NCI-H187 (cell line): ENCODE measurements at places on chromosomes 7 and 10.

DNA sequence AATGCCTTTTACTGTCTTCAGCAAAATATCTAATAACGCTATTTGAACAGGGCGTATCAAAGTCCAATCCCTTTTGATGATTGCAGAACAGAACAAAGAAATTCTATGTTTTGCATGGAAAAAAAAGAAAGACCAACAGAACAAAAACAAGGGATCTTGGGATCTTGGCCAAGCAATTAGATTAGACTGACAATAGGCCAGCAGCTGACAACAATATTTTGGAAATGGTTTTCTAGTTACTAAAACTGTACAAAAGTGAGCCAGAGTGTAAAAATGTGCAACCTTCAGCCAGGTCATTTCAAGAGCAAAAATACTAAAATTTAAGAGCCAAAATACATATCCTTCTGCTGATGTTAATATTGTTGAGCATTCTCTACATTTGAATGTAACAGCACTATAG lies 716.5 kb upstream of the KCND2 start:
- no peak for DNase-seq

GRCh38 chr7:126378642-126379041 lies 874.1 kb downstream of the GRM8 start:
- no peak for DNase-seq

- DNase-seq = no peak
These were observed 48.5 kb downstream of the AMZ1 start for GRCh38 chr7:2736411-2736914.

DNA sequence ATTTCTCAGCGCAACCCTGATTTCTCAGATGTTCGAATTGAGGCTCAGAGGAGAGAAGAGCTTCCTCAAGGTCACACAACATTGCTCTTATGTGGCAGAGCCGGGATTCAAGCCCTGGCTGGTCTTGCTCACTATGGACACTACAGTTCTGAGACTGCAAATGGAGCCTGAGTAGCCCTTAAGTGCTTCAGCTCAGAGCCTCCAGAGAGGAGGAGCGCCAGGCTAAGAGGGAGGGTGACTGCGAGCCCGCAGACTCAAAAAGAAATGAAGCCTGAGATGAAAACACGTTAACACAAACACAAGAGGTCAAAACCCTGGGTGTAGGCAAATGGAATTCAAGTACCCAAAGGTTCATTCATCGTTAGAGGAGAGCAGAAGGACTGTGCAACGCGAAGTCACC lies 13.9 kb downstream of the ARHGAP22 start:
- DNase-seq = peak; percentile 8

- DNase-seq = no peak
These were observed 558.9 kb downstream of the REEP3 start for GRCh38 chr10:64080071-64080470.

- DNase-seq = no peak
These were observed 198.0 kb upstream of the MKI67 start for GRCh38 chr10:128324058-128324827.

- DNase-seq = no peak
These were observed 1.1 kb downstream of the RADIL start for GRCh38 chr7:4882169-4883032.

DNA sequence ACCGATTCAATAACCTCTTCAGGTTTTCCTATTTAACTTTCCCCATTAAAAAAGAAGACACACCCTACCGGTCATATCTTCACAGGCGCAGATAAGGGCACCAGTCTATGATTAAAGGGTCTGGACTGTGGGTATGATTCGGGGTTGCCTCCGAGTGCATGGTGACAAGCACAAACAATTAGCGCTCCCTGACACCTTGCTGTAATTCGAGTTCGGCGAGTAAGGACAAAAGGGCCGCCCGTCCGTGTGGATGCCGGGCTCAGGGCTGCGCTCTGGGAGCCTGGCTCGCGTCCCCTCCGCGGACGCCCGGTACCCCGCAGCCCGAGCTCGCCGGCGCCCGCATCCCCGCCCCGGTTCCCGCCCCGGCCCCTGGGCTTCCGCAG lies 111.9 kb upstream of the RHEB start:
- no peak for DNase-seq

DNA sequence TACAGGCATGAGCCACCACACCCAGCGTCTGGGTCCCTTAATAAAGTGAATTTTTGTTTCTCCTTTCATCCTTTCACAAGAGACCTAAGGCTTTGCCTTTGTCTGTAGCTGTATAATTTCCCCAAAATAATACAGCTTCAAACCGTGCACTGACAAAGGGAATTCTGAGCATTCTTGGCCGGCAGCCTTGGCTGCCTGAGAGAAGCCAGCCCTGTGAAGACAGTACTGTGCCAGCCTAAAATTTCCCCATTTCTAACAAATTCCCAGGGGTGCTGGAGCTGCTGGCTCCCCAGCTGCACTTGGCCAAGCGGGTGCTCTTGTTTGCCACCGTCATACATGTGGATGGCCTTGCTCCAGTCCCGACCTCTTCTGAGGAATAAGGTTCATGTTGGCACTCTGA lies 106.2 kb downstream of the ZMYND11 start:
- DNase-seq = no peak

- DNase-seq = no peak
These were observed 177.3 kb downstream of the KMT2E start for GRCh38 chr7:105191331-105191730.

DNA sequence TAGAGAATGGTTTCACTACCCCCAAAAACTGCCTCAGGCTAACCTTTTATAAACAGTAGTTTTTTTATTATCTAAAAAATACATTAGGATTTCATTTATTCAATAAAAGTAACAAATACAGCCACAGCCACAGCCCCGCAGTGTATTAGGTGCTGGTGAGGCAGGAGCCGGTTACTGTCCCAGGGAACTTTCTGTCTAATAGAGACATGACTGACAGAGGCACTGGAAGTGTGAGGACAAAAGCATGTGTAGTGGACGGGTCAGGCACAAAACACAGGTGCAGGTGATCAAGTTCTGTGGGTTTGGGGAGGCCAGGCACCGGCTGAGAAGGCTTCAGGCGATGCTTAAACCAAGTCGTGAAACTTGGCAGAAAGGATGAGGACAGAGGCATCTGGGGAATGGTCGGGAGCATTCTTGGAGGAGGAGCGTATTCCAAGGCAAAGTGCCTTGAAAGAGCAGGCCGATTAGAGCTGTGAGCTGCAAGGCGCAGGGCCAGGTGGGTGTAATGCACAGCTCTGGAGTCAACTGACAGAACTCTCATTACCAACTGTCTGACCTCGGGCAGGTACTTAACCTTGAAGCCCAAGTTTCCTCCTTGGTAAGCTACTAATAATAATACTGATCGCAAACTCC lies 138.2 kb downstream of the USP6NL start:
- DNase-seq = no peak

DNA sequence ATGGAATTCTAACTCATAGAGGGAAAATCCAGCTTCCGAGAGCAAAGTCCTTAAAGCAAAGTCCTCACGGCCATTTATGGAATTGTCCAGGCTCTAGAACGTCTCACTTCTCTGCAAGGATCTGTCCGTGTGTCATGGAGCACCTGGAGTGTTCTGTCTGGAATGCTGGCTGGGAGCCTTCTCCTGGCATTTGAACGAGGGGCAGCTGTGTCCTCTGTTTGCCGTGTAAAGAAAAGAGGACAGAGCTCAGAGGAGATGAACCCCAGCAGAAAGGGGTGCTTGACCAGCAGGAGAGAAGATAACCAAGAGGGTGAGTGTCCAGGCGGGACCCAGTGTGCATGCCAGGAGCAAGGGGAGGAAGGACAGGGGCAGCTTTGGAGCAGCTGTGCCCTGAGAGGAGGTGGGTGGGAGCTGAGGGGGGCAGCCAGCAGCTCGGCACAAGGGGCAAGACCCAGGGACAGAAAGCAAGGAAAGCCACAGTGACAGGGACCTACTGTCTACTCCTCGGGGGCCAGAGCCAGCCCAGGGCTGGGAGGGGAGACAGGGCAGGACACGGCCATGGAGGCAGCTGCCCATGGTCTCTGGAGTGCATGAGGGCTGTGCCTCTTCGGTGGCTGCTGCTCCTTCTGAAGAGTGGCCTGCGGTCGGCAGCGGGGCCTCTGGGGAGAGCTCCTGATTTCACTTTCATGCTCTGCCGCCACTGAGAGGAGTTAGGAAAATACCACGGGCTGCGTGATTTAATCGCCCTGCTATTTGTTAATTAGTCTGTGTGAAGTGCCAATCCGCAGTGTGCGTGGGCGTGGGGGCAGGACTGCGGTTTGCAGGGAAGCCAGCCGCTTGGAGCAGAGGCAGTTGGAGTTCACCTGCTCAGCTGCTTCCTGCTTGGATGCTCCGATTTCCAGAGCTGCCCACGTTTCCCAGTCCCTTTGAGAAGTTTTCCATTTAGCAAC lies 149.3 kb upstream of the SHH start:
- DNase-seq = peak; percentile 85

DNA sequence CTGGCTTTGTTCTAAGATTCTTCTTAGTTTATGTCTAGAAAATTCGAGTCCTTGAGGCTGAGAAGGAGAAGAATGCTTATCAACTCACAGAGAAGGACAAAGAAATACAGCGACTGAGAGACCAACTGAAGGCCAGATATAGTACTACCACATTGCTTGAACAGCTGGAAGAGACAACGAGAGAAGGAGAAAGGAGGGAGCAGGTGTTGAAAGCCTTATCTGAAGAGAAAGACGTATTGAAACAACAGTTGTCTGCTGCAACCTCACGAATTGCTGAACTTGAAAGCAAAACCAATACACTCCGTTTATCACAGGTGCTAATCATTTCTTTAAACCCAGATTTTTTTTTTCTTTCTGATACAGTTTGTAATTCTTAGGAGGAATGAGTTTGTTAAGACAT lies 6.7 kb downstream of the CEP55 start:
- DNase-seq = no peak

DNA sequence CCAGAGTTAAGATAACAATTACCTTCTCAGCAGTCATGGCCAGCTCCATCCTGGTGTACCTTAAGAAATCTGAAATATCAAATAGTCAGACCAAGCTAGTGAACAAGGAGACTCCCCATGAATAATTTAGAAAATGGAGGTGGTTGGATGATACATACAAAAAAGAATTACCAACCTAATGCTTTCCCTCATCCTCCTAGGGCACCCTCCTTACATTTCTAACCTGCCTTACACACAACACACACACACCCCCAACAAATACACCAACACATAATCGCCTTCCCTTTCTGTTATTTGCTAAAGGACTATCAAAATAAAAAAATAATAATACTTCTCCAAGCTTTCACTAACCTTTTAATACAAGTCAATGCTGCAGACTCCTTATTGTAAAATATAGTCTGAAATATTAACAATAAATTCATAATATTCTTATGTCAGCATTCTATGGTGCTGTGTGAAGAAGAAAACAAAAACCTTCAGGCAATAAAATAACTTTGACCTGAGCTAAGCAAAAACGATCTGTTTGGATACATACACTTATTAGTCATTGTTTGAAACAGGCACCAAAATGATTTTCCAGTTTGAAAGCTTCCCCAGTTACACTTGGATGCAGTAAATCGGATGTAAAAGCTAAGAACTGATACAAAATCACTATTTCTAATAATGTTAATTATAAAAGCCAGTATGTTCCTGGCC lies 3.4 kb downstream of the TWIST1 start:
- DNase-seq = no peak

DNA sequence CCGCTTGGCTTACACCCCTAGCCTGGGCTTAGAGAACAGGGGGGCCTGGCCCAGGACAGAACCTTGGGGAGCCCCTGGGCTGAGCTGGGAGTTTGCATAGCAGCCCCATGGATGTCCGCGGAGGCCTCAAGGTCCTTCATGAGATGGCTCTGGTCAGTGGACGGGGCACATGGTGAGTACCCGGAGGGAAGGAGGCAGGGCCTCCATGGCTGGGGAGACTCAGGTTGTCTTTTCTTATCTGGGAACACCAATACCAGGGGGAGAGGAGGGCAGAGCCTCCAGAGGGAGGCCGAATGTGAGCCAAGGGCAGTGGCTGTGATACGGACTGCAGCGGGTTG lies 64.8 kb downstream of the GLRX3 start:
- DNase-seq = no peak

GRCh38 chr7:94095316-94096009 lies 91.3 kb upstream of the BET1 start:
- DNase-seq = no peak

DNA sequence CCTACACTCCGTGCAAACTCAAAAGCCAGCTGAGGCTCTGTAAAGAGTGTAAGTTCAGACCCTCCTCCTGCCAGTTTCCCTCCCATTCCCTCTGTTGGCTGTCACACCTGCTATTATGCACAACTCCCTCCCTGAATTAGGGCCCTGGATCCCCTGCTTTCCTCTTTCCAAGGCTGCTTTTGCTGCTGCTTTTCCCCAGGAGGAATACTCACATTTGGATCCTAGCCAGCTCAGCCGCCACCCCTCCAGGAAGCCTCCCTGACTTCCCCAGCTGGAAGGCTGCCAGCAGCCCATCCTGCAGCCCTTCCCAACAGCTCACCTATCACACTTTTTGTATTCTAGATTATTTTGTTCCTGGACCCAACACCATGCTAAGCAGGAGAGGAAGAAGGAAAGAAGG lies 40.9 kb upstream of the WDR11 start:
- DNase-seq = no peak
